ENCODE measurements at places on chromosomes 5 and 9.

DNA sequence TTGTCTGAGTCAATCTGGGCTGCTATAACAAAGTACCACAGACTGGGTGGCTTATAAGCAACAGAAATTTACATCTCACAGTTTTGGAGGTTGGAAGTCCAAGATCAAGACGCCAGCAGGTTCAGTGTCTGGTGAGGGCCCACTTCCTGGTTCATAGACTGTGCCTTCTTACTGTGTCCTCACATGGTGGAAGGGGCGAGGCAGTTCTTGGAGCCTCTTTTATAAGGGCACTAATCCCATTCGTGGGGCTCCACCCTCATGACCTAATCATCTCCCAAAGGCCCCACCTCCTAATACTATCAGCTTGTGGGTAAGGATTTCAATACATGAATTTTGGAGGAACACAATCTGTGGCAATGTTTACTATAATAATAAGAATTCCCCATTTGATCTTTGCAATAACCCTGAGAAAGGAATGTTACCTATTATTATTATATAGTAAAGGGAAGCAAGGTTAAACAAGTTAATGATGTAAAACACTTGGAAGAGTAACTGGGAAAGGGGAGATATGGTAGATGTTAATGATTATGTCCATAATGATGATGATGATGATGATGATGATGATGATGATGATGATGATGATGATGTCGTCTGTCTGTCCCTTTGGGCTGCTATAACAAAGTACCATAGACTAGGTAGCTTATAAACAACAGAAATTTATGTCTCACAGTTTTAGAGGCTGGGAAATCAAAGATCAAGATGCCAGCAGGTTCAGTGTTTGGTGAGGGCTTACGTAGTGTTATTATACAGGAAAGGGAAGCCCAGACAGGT lies 40.8 kb downstream of the WHRN start:
- DNase-seq = no peak

DNA sequence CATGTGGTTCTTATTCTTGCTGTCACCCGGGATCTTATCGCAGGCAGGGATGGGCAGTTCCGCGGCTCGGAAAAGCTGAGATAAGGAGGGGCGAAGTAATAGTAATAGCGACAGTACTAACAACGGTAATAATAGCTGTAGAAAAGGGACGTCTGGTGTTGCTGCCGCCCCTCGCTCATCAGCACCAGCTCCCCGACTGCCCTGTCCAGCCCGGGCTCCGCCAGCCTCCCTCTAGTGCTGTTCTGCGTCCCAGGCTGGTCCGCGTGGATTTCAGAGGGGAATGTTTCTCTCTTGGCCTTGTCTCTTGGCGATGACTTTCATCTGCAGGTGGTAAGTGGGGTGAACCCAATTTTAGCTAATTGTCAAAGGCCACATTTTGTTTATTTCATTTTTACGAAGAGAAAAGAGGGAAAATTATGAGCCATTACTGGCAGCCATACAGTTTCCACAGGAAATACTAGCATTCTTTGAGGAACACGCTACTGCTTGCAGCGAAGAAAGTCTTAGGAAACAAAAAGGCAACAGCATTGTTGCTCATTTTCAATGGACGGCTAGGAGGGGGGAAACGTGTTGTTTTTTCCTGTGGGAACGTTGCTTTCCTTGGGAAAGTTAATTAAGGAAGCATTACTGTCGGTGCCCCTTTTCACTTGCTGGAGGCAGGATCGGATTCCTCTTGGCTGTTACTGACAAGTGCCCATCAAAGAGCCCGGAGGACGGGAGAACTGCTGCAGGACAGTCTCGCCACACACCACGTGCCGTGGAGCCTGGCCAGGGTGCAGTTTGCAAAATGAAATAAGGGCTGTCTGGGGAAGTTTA lies 762 bp downstream of the SNCAIP start:
- no peak for DNase-seq

DNA sequence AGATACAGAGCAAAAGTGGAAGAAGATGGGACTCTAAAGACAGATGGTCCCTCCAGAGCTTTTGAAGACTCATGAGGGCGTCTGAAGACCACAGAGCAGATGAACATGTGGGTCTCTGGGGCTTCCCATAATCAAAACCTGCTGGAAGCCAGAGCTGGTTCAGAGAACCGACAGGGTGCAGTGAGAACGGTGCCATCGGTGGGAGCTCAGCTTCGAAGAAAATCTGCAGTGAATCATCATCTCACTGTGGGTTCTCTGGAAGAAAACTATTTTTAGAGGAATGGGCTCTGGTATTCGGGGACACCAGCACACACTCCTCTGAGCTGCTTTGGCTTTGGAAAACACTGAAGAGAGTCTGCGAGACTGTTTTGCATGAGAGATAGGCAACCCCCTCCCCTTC lies 222.4 kb upstream of the PANK3 start:
- DNase-seq = no peak

GRCh38 chr9:35357826-35358225 lies 132.1 kb upstream of the RUSC2 start:
- DNase-seq = no peak

GRCh38 chr5:64622991-64623390 lies 67.3 kb upstream of the SHISAL2B start:
- no peak for DNase-seq

DNA sequence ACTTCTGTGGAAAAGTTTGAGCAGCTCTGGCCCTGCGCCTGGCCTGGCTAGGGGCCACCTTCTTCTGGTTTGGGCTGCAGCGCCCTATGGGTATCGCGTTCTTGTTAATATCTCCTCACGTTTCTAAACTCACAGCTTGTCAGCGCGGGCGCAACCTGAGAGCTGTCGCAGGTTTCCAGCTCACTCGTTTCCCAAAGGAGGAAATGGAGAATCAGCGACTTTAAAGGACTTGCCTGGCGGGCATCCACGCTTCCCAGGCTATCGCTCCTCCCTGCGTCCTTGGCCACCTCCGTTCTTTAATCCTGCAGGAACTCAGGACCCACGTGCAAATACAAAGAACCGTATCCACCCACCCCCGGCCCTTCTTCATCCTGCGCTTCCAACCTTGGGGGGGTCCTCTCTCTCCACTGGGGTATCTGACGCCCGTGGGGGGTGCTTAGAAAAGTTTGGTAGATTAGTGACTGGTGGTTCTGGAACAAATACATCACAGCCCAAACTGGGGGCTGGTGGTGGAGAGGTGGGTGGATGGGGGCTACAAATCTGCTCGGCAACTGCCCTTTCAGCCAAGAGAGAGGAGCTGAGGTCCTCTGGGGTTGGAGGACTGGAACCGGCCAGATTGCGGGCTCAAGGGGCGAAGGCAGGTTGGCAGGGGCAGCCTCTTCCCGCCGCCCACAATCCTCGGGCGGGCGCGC lies 578 bp upstream of the PSAT1 start:
- peak; percentile 9 for DNase-seq

DNA sequence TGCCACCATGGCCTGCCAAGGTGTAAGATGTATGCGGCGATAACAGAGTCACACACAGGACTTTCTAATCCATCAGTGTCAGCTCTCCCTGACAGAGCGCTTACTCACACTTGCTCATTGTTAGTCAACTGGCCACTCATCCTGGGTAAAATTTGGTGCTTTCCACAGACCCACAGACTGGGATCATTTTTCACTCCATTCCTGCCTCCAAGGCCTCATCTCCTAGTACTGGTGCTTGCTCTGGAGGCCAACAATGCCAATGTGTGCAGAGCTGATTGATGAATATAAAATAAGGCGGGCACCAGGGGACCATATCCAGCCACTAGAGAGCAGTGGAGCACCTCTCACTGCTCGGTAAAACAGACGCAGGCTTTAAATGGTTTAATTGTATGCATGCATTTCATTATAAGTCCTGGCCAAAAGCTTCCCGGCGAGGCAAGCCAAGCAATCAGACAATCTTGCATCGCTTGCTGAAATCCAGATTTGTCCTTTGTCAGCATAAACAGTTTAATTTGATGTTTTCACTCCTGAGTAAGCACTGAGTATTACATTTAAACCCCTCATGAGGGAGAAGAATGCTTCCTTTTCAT lies 22.3 kb downstream of the PSMB7 start:
- no peak for DNase-seq

DNA sequence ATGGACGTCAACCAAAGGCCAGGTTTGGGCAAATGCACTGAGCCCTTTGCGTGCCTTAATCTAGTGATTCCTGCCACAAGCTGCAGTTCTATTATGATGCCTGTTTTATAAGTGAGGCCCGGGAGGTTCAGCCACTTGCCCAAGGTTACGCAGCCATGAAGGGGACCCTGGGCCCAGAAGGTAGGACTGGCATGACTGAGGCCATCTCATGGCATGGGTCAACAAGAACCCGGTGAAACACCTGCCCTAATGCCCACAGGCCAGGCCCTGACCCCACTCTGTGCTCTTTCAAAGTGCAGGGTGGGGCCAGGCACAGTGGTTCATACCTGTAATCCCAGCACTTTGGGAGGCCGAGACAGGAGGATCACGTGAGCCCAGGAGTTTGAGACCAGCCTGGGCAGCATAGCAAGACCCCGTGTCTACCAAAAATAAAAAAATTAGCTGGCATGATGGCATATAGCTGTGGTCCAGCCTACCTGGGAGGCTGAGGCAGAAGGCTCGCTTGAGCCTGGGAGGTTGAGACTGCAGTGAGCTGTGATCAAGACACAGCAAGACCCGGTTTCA lies 8.6 kb downstream of the NINJ1 start:
- DNase-seq = no peak

- no peak for DNase-seq
Observed at GRCh38 chr9:91219557-91219956, 142.2 kb downstream of the AUH start.

DNA sequence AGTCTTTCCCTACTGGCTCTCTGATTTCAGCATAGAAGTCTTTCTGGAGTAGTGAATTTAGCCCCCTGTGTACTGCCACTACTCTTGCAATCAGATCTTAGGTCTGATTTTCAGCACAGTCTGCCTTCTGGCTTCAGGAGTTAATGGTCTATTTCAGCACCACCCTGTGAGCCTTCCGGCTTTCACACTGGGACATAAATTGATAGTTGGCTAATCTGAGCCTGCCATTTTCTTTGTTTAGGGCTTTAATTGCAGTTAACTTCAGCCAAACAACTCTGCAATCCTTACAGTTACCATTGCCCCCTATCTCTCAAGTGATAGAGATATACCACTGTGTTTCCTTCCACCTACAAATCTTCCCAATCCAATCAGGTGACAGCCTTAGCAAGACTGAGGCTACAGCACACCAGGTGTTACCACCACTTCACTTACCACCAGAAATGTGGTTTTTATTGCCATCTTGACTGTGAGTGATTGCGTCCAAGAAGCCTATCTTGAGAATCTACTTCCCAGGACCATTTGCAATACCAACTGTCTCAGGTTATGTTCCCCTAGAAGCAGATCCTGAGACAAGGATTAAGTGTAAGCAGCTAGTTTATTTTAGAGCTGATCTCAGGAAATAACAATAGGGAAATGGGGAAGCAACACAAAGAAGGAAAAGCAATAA lies 51.9 kb upstream of the NEK6 start:
- no peak for DNase-seq

DNA sequence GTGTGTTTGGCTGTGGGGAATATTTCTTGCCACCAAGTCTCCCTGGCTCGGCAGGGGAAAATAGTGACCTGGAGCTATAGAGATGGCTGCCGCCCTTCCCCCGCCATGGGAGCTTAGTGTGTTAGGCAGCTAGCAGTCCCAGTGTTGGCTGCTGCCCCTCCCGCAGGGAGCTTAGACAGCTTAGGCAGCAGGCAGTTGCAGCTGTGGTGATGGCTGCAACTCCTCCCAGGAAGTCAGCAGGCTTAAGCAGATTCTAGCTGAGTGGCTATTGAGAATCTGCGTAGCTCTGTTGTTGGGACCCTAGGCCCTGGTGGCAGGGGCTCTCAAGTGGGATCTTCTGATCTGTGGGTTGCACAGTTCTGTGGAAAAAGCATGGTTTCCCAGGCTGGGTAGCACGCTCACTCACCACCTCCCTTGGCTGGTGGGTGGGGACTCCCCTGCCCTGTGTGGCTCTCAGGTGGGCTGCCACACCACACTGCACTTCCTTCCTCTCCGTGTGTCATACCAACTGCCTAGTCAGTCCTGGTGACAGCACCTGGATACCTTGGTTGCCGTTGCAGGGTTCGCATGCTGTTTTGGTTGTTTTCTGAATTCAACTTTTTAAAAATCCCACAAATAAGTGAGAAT lies 9.3 kb downstream of the OR1N2 start:
- DNase-seq = no peak

GRCh38 chr5:39076757-39077728 lies 2.8 kb upstream of the RICTOR start:
- no peak for DNase-seq

DNA sequence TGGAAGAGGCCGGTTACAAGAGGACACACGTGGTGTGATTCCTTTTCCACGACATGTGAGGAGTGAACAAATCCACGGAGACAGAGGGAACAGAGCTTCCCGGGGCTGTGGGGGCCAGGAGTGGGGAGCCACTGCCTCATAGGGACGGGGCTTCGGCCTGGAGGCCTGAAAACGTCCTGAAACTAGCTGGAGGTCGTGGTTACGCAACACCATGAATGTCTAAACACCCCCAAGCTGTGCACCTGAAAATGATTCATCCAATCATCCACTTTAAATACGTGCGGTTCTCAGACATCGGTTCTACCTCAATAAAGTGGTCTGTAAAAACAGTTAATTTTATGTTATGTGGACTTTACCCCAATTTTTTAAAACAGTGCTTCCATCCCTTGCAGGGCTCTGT lies 65.3 kb upstream of the PPP1R26 start:
- DNase-seq = no peak

- DNase-seq = no peak
Observed at GRCh38 chr5:179304466-179304865, 40.8 kb downstream of the ADAMTS2 start.

DNA sequence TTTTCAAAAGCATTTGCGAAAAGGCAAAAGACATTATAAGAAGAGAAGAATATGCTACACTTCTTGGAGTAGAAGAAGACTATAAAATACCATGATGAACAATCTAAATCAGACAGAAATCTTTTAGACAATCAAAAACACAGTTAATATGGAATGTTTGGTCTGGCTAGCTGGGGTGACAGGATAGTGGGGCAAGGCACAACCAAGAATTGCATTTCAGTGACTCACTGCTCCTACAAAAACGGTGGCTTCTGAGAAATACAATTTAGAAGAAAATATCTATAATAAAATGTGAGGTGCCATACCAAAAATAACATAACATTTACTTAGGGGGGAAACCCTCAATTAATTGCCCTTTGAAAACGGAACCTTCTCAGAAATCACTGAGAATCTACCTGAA lies 363.4 kb downstream of the NPR3 start:
- DNase-seq = no peak

- no peak for DNase-seq
Observed at GRCh38 chr9:35859310-35859989, 10.8 kb downstream of the OR13J1 start.

- no peak for DNase-seq
Observed at GRCh38 chr5:169913479-169913878, 66.8 kb downstream of the INSYN2B start.

GRCh38 chr5:158483281-158483860 lies 616.3 kb downstream of the EBF1 start:
- DNase-seq = no peak

- DNase-seq = no peak
Observed at GRCh38 chr9:13587571-13587970, 308.1 kb upstream of the MPDZ start.

DNA sequence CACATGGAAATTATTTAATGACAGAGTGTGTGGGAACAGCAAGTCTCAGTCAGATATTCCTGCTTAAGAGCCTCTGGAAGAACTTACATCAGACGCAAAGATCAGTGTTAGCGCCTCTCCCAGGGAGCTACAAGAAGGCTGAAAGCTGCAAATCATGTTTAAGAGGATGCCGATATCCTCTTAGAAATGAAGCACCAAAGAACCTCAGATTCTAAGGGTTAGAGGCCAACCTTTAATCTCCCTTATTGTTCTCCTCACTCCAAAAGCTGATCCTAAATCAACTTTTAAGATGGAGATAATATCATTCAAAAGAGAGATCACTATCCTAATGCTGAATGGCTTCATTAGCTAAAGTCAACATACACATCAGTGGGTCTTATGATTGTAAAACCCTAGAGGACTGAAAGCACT lies 160.6 kb downstream of the NFIB start:
- no peak for DNase-seq

Data from stimulated activated CD4-positive, alpha-beta T cell treated with anti-CD3 and anti-CD28 coated beads, TNF-alpha, amount 100 ng/mL, for 1 hour (primary cell).